ENCODE measurements at places on chromosomes 7 and 10. TPM values are rescaled to one million over a fixed set of nuclear protein-coding genes. Genes with fewer than 3 reads are reported as not detected.

Gene SLC12A9
- total RNA-seq = 13.9 TPM

Gene MMP21
- total RNA-seq = 0.09 TPM

Gene EN2
- not detected for total RNA-seq

Gene KRIT1
- total RNA-seq = 318 TPM

Gene STX1A
- total RNA-seq = 3.6 TPM
